COR-L47 (cell line): ENCODE measurements at places on chromosomes 7 and 10.

DNA sequence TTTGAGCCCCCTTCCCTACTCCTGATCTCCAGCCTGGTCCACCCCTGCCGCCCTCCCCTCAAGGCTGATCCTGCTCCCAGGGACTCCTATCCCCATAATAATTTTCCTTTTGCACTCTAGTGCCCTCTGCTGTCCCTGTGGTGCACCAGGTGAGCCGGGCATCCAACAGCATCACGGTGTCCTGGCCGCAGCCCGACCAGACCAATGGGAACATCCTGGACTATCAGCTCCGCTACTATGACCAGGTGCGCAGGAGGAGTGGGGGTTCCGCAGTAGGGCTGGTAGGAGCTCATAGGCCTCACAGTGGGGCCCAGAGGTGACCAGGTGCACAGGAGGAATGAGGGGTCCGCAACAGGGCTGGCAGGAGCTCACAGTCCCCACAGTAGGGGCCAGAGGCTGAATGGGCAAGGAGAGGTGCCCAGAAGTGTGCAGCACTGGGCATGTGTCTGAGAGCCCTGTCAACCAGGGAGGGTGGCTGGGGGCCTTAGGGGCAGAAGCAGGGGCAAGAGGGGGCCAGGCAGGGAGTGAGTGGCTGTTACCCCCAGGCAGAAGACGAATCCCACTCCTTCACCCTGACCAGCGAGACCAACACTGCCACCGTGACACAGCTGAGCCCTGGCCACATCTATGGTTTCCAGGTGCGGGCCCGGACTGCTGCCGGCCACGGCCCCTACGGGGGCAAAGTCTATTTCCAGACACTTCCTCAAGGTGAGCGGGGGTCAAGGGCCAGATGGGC is 11.7 kb downstream of the EPHB6 start:
- peak; percentile 34 for DNase-seq

- DNase-seq = no peak
These were observed 320.5 kb downstream of the BBS9 start for GRCh38 chr7:33449847-33450246.

DNA sequence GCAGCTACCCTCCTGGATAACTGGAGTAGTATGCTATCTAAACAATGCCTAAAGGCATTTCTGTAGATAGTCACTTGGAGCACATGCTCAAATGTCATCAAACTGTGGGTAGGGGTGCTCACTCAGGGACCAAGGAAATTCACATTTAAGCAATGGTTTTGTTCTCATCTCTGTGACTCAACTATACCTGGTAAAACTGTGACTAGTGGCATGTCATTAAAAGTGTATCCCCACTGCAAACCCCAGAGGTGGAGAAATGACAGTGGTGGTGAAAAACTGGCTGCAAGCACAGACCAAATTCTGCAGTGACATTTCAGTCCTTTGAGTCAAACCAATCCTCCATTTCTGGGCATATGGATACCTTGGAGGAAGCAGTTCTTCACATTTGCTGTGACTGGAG is 134.2 kb upstream of the EFCAB10 start:
- no peak for DNase-seq

GRCh38 chr7:113370910-113371309 is 252.6 kb upstream of the SMIM30 start:
- DNase-seq = no peak

DNA sequence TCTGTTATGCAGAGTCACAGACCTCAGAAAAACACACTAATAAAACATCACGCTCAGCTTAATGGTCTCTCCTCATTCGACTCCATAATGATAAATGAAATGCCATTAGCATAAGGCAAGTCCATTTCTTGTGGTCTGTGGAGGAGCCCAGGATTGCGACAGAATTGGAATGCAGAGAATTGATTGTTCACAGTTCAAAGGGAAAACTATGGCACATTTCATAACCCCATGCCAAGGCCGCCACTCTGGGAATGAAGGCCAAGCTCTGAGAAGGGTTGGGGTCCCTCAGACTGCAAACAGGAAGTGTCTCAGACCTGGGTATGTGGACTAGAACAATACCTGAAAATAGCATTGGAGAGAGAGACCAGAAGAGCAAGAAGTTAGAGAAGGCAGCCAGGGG is 398.9 kb downstream of the ADRA2A start:
- DNase-seq = no peak

DNA sequence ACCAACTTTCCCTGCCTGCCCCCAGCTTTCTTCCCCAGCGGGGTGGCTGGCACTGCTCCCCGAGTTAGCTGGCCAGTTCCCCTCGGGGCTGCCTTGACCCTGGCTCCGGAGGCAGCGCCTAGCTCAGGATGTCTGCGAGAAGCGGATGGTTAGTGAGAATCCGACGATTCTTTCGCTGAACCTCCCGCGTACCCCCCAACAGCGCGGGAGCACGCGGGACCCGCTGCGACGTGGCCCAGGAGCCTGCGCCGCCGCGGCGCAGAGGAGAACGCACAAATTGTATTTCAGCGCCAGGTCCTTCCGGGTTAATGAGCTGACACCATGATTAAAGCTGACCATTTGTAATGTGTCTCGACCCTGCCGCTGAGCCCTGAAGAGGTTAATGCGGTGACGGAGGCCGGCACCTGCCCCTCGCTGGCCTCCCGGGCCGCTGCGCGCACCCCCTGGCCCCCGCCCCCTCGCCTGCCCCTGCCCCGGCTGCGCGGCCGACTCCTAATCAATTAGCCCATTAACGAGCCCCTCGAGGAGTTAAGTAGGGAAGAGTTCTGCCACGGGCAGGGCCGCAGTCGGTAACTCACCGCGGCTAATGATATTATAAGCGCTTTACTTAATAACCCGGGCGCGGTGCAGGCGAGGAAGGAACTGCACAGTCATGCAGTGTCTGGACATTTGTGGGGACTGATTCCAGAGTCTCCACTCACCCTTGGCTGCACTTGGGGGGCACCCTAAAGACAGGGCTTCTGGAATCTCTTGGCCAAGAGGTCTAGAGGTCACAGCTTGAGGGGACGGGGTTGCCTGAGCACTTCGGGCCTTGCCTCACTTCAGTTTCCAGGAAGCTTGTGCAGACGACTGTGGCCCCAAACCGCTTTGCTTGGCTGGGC is 1.7 kb upstream of the HMX2 start:
- no peak for DNase-seq

GRCh38 chr10:53022611-53023088 is 250.1 kb upstream of the MBL2 start:
- no peak for DNase-seq

- DNase-seq = no peak
These were observed 26.1 kb downstream of the NOM1 start for GRCh38 chr7:156975620-156976019.

GRCh38 chr10:69817078-69817581 is 15.4 kb downstream of the COL13A1 start:
- DNase-seq = no peak

DNA sequence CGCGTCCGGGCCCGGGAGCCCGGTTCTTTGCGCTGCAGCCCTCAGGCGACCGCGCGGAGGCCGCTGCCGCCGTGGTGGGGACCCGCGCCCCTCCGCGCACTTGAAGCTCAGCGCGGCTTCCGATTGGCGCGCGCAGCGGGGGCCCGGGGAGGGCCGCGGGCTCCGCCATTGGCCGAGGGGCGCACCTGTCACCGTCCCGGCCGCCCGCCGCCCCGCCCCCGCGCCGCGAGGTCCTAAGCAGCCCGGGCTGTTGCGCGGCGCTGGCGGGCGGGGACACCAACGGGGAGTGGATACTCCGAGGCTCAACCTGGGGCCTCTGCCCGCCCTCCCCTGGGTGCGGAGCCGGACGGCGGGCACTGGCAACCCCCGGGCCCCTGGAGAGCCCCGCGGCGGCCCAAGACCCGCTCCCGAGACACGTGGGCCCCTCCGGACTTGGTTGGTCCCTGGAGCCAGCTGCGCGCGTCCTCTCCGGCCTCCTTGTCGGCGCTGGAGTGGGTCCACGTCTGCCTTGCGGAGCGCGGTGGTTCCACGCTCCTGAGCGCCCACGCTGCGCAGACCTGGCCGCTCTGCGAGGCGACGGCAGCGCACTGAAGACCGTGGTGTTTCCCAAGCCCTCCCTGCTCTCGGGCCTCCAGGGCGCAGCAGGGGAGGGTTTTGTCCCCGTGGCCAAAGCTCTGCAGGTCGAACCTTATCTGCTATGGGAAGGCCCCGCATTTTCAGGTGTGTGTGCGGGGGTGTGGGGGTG is at the start of gene MNX1:
MNX1 (minus strand) TSS at position 76 of the 745 bp plus-strand sequence. CDS start 313 bp downstream, outside the sequence.
- DNase-seq = peak; percentile 93

DNA sequence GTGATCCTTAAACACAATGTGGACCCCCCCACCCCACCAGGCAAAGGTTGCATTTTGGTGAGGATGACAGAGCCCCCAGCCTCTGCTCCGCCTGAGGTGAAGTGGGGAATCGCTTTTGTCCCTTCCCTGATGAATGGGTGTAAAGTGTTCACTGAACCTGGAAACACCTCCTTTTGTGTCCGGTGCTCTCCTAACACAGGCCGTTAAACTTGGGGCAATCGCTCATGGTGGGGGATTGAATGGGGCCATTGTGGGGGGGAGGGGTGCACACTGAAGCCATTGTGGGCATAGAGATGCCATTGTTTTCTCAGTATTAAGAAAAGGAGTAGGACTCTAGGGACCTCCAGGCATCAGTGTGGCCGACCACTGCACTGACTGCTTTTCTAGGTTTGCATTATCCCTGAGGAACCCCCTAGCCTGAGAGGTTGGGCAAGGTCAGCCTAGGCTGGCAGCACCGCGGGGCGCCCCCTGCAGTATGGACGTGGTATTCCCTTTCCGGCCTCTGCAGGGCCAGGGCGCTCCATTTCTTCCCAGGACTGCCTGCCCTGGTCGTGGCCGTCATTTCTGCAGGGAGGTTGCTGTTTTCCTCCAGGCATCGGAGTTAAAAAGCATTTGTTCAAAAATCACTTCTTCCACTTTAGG is 158.3 kb downstream of the TCF7L2 start:
- no peak for DNase-seq

GRCh38 chr10:85193796-85194195 is 865.4 kb downstream of the CCSER2 start:
- no peak for DNase-seq

GRCh38 chr10:113341138-113341537 is 211.7 kb upstream of the HABP2 start:
- DNase-seq = no peak

DNA sequence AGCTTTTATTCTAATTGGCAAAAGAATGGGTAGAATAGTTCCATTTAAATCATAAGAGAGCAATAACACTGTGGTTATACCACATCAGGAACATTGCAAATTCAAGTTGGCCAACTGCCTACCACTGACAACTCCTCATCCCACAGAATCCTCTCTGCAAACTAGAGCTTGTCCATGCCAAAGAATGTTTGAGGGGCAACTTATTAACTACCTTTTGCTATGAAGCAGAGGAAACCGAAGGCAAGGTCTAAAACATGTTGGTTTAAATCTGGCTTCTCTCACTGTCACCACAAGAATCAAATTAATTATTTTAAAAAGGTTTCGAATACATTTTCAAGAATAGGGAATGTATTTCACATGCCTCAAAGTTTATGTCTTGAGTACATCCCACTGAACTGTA is 36.0 kb downstream of the RHOBTB1 start:
- no peak for DNase-seq

DNA sequence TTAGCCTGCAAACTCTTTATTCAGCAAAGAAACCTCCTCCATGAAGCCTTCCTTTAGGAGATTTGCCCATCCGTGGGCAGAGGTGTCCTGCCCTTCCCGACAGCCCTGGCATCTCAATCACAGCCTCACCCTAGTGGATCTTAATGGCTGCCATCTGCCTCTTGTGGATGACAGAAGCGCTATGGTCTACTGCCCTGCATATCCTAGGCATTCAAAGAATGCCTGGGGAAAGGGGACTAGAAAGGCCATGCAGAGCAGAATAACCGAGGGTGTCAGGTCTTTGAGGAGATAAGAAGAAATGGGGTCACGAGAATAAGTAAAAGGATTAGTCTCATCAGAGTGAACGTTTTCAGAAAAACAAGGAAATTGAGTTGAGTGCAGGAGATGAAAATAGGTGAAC is 57.7 kb upstream of the SPOCK2 start:
- DNase-seq = no peak

GRCh38 chr7:128791121-128791971 is at the start of gene CCDC136:
TSS of gene CCDC136 (plus strand) at chr7:128791968. CDS start at chr7:128792412, 444 bp downstream.
- DNase-seq = peak; percentile 47

GRCh38 chr10:84076047-84076388 is 63.3 kb upstream of the GHITM start:
- DNase-seq = no peak

GRCh38 chr7:28811008-28811407 is 147.1 kb downstream of the TRIL start:
- DNase-seq = no peak

DNA sequence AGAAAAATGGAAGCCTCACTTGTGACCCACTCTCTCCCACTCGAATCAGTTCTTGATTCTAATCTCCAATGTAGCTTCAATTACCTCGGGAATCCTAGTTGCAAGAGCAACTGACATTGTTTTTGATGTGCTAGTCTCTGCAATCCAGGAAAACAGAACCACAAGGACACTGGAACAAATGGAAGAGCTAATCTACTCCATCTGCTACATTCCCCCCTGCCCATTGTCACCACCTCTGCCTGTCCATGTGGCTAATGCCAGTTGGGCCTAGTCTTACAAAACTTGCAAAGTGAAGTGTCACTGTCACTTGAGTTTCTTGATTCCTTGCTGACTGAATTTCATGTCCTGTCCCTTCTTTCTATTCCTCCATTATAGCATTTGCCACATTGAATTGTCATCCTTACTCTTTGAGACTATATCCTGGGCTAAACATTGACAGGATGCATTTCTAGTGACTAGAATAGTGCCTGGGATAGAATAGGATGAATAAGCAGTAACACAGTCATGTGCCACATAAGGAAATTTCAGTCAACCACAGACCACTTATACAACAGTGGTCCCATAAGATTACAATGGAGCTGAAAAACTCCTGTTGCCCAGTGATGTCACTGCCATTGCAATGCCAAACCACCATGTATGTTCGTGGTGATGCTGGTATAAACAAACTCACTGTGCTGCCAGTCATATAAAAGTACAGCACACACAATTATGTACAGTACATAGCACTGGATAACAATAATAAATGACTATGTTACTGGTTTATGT is 13.5 kb downstream of the GCC1 start:
- DNase-seq = no peak

DNA sequence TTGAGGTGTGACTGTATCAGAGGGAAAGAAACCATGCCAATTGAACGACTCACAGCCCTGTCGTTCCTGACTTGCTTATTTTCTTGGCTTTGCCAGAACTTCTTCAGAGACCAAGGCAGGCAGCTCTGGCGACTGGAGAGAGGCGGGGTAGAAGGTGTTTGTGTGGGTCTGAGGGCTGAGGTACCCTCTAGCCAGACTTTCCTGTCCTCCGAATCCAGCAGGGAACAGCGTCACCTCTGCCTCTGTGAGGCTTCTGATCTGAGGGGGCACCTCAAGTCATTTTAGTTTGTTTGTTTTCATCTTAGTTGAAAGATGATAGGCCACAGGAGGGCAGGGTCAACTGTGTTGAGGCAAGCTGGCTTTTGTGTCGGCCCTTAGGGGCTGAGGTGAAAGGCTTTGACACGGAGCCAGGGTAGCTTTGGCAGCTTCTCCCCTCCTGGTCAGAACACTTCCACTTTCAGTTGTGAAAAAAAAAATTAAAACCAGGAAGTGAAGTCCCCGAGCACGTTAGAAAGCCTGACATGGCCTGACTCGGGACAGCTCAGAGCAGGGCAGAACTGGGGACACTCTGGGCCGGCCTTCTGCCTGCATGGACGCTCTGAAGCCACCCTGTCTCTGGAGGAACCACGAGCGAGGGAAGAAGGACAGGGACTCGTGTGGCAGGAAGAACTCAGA is 1.9 kb downstream of the ACSL5 start:
- DNase-seq = no peak
